ENCODE measurements at places on chromosomes 13 and 19.

DNA sequence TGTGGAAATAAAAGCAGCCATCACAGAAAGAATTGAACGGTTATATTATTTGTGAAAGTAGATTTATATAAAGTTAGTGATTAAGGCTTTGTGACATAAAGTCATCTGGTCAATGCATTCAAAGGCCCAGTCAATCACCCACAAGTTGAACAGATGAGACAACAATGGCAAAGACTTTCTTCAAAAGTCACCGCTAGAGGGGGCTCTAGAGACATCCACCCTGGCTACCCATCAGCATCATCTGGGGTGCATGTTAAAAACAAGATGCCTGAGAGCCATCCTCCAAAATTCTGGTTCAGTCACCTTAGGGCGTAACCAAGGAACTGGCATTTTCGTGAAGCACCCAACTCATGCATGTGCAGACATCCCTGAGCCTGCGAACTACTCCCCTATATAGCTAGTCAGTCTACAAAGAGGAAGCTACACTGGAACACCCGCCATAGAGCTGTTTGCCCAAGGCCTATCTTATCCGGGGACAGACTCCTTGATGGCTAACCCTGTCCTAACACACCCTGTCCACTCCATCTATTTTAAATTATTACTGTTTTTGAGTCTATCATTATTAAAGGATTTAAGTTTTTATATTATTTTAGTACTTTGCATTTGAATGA lies 970.5 kb downstream of the UQCRFS1 start:
- no peak for DNase-seq

- DNase-seq: no peak
Measured at GRCh38 chr13:47233734-47234133, 336.9 kb upstream of the HTR2A start.

- DNase-seq: no peak
Measured at GRCh38 chr19:33429891-33430673, 56.6 kb downstream of the CEBPG start.

DNA sequence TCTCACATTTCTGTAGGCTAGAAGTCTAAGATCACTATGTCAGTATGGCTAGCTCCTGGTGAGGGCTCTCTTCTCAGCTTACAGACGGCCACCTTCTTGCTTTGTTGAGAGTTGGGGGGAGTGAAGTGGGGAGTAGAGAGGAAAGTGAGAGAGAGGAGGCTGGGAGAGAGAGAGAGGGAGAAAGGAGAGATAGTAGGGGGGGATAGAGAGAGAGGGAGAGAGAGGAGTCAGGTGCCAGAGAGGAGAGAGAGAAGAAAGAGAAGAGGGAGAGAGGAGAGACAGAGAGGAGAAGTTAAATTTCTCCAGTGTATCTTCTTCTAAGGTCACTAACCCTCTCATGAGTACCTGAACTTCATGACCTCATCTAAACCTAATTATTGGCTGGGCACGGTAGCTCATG lies 28.7 kb downstream of the ZSWIM4 start:
- DNase-seq: no peak

DNA sequence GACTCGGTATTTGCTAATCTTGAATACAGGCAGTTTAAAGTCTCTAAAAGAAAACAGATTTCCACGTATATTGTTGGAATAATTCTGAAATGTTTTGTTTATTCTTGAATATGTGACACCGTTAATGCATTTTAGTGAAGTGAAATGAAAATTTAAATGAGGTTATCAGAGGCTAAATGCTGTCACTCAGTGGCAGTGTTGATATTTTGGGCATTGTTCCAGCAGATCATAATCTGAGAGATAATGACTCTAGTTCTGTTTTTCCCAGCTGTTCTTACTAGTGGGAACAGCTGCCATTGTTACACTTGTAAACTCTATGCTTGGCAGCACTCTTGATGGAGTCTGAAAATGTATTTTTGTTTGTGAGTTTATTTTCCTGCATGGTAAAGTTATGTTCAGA lies 365.6 kb upstream of the SLC10A2 start:
- no peak for DNase-seq

DNA sequence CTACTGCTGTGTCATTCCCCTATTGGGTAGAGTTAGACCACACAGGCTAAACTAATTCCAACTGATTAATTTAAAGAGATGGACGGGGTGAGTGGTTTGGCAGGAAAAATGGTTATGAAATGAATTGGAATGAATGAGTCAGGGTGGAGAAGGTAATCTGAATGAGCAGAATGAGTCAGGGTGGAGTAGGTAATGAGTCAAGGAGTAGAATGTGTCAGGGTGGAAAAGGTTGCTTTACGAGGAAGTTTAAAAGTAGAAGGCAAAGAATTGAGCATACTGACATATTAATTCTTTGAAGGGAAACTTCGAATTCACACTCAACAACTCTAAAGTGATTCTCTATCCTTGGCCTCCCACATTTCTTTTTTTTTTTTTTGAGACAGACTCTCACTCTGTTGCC lies 12.7 kb upstream of the ZNF121 start:
- peak; percentile 85 for DNase-seq

GRCh38 chr19:15292847-15293582 lies 39.3 kb downstream of the BRD4 start:
- DNase-seq: no peak

DNA sequence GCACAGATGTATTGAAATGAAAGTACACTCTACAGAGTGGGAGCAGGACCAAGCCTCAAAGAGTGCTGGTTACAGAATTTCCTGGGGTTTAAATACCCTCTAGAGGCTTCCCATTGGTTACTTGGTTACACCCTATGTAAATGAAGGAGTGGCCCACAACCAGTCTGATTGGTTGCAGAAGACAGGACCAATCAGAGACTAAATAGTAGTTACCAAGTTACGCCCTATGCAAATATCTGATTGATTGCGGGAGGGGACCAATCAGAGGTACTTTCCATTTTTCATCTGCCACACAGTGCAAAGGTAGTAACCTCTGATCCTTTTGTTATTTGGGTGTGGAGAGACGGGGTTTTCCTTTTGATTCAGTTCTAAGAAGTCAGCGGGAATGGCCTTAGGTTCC lies 5.5 kb upstream of the ZFP82 start:
- no peak for DNase-seq

GRCh38 chr19:38526430-38526829 lies 91.3 kb downstream of the MAP4K1 start:
- DNase-seq: no peak

DNA sequence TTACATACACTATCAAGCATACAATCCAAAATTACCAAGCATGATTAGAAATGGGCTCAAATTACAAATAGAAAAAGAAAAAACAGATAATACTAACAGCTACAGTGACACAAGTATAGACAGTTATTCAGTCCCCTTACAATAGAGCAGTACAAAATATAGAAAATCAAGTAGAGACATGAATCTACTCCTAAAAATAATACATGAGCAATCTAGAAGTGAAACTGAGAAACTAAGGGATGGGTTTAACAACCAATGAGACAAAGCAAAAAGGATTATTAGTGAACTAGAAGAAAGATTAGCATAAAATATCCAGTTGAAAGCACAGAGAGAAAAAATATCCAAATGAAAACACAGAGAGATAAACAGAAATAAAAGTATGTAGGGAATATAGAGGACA lies 426.7 kb downstream of the TBC1D4 start:
- DNase-seq: no peak

- no peak for DNase-seq
Measured at GRCh38 chr13:21228738-21229137, 52.3 kb downstream of the MRPL57 start.

- DNase-seq: no peak
Measured at GRCh38 chr13:76378767-76379166, 507.4 kb downstream of the KCTD12 start.

- no peak for DNase-seq
Measured at GRCh38 chr19:30206187-30206586, 166.0 kb upstream of the ZNF536 start.

- DNase-seq: no peak
Measured at GRCh38 chr13:22118158-22118557, 447.3 kb downstream of the FGF9 start.

- no peak for DNase-seq
Measured at GRCh38 chr19:17778251-17778967, 16.5 kb upstream of the B3GNT3 start.

DNA sequence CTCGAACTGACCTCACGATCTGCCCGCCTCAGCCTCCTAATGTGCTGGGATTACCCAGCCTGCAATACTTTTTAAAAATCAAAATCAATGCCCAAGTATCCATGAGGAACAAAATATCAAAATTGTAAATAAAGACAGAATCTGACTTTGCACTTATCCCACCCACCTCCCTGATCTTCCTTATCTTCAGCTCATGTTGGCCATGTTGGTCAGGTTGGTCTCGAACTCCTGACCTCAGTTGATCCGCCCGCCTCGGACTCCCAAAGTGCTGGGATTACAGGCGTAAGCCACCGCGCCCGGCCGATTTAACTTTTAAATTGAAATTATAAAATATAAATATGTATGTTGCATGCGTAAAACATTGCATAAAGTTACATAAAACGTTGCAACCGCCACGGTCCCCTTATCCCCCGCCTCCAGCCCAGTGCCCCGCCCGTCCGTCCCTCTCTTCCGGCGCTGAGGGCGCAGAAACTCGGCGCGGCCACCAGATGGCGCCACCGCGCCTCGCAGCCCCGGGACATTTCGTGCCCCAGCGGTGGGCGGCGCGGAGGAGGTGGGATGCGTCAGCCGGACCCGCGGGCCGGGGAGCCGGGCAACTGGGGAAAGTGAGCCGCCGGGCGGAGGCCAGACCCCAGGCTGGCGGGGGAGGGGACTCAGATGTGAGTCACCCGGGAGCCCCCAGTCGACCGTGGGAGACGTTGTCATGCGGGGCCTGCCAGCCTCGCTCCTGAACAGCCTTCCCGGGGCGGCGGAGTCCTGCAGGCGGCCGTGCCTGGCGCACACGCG lies 1.5 kb upstream of the GADD45B start:
- DNase-seq: no peak

DNA sequence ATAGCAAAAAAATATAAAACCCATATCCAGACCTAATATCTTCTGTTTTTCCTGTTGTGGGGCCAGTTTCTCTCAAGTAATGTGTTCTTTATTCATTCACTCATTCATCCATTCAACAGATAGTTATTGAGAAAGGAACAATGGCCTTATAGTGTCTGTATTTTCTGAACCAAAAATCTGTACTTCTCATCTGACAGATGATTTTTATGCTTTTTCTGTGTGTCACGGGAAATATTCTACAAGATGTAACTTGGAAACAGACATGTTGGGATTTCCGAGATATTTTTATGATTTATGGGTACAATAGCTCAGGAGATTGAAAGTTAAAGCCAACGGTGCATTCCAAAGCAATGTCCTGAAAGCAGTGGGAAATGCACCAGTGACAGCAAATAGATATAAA lies 5.7 kb downstream of the ACOD1 start:
- no peak for DNase-seq

DNA sequence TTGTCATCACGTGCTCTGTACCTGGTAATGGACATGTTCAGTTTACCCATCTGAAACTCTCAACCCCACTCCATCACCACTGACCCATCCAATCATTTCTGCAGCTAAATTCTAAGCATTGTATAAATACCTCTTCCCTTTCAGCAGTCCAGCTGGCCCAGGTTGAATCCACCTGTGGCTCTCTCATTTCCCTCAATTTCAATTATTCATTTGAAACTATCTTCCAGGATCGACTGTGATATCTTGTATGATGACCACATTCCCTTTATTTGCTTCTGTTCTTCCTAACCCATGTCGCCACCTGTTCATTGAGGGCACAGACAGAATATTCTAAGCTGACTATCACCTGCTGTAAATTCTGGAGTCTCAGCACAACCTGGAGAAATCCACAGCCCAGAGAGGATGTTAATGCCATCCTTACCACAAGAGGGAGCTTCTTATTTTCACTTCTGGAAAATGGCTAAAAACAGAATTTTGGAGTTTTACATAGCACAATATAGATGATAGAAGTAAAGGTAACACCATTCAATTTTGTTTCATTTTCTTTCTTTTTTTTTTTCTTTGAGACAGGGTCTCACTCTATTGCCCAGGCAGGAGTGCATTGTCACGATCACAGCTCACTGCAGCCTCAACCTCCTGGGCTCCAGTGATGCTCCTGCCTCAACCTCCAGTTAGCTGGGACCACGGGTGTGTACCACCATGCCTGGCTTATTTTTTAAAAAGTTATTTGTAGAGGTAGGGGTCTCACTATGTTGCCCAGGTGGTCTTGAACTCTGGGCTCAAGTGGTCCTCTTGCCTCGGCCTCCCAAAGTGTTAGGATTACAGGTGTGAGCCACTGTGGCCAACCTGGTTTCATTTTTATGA lies 38.6 kb downstream of the ZNF823 start:
- DNase-seq: no peak

- no peak for DNase-seq
Measured at GRCh38 chr13:44053208-44053607, 173.5 kb downstream of the LACC1 start.

- DNase-seq: no peak
Measured at GRCh38 chr13:50940509-50940908, 30.9 kb downstream of the RNASEH2B start.

- no peak for DNase-seq
Measured at GRCh38 chr19:14516048-14516534, 2.1 kb downstream of the DNAJB1 start.

- DNase-seq: no peak
Measured at GRCh38 chr13:79941752-79942151, 399.2 kb downstream of the SPRY2 start.

GRCh38 chr19:12482509-12482886 lies 2.1 kb downstream of the ZNF709 start:
- no peak for DNase-seq

DNA sequence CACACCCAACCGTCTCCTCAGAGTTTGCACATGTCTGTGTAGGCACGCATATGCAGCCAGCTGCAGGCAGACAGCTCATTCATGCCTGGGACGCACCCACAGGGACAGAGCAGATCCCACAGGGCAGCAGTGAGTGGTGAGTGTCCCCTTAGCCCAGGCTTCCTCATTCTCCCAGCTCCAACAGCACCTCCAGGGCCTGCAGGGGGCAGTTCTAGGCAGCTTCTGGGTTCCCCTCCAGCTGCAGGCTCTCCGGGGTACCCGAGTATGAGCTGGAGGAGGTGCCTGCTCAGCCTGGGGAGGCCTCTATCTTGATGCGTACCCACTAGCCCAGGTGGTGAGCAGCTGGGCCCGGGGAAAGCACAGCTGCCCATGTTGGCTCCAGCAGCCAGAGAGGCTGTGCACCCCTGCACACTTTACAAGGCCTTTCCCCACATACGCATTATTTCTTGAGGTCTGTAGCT lies 1.3 kb upstream of the SHANK1 start:
- DNase-seq: peak; percentile 48

All from epithelial cell of prostate (primary cell).